ENCODE measurements at places on chromosomes 1 and 21. TPM values are rescaled to one million over a fixed set of nuclear protein-coding genes. Genes with fewer than 3 reads are reported as not detected.

DNA sequence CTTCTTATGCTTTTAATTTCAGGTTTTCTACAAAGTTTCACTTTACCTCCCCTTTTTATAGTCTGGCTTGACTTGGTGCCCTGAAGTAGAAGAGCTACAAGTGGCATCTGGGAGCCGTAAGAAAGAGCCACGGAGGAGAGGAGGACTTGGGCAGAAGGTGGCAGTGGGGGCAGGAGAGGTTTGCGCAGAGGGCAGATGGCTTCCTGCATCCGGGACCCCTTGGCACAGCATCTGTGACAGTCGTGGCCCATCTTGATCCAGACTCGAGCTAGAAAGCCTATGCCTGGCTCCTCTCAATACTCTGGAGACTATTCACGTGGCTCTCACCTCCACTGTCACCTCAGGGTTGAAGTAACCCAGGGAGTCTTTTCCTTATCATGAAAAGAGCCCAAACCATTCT lies 169.1 kb downstream of the DYRK1A start:
- no peak overlapping the region for H3K27ac ChIP-seq
- H3K4me1 ChIP-seq, result peaks cover 11% of the 10 kb centered on the region

DNA sequence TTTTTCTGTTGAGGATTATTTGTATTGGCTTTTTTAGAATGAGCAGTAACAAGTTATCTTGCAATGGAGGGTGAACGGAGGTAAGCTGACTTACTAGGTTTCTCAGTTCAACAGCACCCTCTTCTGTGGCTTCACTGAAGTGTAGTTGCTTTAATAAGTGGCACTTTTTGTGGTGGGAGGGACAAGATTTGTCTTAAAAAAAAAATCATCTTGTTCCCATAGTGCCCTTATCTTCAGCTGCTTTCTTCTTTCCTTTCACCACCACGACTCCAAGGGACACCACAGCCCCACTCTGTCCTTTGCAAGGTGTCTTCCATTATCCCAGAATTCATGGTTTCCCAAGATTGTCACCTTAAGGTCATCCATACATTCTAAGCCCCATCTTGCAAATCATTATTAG lies 92.9 kb downstream of the PIGK start:
- no peaks in the 10 kb centered on the region for H3K27me3 ChIP-seq
- H3K4me1 ChIP-seq, result no peaks in the 10 kb centered on the region
- H3K4me3 ChIP-seq, result no peak overlapping the region
- no peak overlapping the region for H3K27ac ChIP-seq

- no peaks in the 10 kb centered on the region for H3K27me3 ChIP-seq
- H3K27ac ChIP-seq, result no peak overlapping the region
- no peaks in the 10 kb centered on the region for H3K4me1 ChIP-seq
- no peak for DNase-seq
Observed at GRCh38 chr1:22518379-22518778, 44.9 kb upstream of the EPHA8 start.

Gene CFHR3
- total RNA-seq, result not detected

DNA sequence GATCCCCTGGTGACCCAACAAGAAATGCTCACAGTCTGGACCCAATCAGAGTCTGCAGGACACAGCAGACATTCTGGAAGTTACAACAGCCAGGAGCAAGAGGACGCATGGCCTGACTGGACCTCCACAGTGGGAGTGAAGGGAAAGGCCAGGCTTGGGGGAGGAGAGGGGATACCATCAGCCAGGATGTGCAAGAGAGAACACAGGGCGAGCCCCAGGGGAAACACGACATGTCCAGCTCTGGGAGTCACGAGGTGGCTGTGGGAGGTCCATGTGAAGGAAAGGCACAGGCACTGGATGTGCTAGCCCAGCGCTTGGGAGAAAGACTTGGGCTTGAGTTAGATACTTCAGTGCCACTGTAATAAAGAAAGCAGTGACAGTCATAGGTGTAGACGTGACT lies 87.3 kb downstream of the HSF2BP start:
- no peaks in the 10 kb centered on the region for H3K36me3 ChIP-seq
- no peak overlapping the region for H3K27ac ChIP-seq
- no peak overlapping the region for H3K4me3 ChIP-seq

GRCh38 chr1:221688488-221688843 lies 53.4 kb downstream of the DUSP10 start:
- no peak overlapping the region for H3K27ac ChIP-seq
- no peak overlapping the region for H3K4me3 ChIP-seq
- H3K4me1 ChIP-seq, result no peaks in the 10 kb centered on the region
- H3K36me3 ChIP-seq, result no peaks in the 10 kb centered on the region
- DNase-seq, result no peak

- H3K4me1 ChIP-seq, result peaks cover 11% of the 10 kb centered on the region
- no peaks in the 10 kb centered on the region for H3K27me3 ChIP-seq
- peak within 1 kb of the TSS; percentile 98 for H3K27ac ChIP-seq
Observed at GRCh38 chr1:156338180-156338976, at the start of the genes CCT3 and TSACC. Gene CCT3, minus strand, starts transcription at chr1:156338292. Its CDS starts 108 bp downstream, at chr1:156338184. Gene TSACC, plus strand, starts transcription at chr1:156338526. Its CDS starts 1,232 bp downstream, at chr1:156339758.

- no peaks in the 10 kb centered on the region for H3K27me3 ChIP-seq
- no peak overlapping the region for H3K27ac ChIP-seq
- H3K4me3 ChIP-seq, result no peak overlapping the region
- no peaks in the 10 kb centered on the region for H3K36me3 ChIP-seq
- no peak for DNase-seq
Observed at GRCh38 chr1:50923564-50923963, 36.5 kb downstream of the FAF1 start.

DNA sequence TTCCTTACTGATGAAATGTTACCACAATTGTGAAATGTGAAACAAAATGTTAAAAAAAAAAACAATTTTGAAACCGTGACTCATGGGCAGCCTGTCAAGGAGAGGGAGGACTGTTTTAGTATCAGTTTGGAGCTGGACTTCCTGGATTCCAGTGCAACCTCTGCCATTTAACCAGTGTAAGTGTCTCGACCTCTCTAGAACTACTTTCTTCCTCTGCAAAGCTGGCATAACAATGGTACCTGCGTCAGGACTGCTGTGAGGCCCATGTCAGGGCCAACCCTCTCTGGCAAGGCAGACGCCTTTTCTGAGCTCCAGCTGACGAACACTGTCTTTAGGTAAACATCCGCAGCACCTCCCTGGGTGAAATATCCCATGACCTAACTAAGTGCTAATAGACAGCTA lies 20.9 kb downstream of the URB1 start:
- H3K4me1 ChIP-seq, result no peaks in the 10 kb centered on the region
- H3K27ac ChIP-seq, result no peak overlapping the region
- H3K36me3 ChIP-seq, result peaks cover 19% of the 10 kb centered on the region
- DNase-seq, result no peak

- no peak for DNase-seq
- no peak overlapping the region for H3K4me3 ChIP-seq
- no peaks in the 10 kb centered on the region for H3K4me1 ChIP-seq
Observed at GRCh38 chr1:7420098-7420445, 351.0 kb upstream of the VAMP3 start.

DNA sequence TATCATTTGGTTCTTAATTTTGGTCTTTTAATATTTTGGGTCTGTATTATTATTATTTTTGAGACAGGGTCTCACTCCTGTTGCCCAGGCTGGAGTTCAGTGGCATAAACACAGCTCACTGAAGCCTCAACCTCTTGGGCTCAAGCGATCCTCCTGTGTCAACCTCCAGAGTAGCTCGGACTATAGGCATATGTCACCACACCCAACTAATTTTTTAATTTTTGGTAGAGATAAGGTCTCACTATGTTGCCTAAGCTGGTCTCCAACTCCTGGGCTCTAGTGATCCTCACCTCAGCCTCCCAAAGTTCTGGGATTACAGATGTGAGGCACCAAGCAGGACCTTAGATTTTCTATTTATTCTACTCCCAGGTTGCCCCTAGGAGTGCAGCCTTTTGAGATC lies 2.7 kb upstream of the ILF2 start:
- peaks cover 6% of the 10 kb centered on the region for H3K36me3 ChIP-seq
- no peak for DNase-seq
- H3K4me3 ChIP-seq, result no peak overlapping the region
- H3K4me1 ChIP-seq, result peaks cover 20% of the 10 kb centered on the region
- H3K27me3 ChIP-seq, result peaks cover 2% of the 10 kb centered on the region
- H3K27ac ChIP-seq, result no peak overlapping the region

Gene TDRD5
- total RNA-seq, result 2.4 TPM

DNA sequence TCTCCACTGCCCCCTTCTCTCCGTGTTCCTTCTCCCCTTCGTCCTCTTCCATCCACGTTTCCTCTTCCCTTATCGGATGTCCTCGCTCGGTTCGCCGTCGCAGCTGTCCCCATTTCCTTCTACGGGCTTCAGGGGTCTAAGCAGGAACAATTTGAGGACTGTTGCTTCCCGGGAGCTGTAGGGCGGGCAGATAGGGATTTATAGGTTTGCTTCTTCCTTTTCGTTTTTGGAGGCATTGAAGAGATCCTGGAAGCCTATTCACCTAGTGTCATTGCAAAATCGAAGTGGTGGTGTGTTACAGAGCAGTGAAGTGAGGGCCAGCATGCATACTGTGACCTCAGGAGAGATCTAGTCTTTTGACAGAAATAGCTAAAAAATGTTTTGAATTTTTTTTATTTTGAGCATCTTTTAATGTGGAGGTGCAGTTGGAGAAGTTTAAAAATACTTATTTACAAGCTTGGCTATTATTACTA lies 897 bp downstream of the ZYG11B start:
- no peaks in the 10 kb centered on the region for H3K27me3 ChIP-seq
- DNase-seq, result no peak
- H3K4me1 ChIP-seq, result peaks cover 9% of the 10 kb centered on the region
- no peaks in the 10 kb centered on the region for H3K36me3 ChIP-seq
- H3K27ac ChIP-seq, result peak overlapping the region; percentile 96

GRCh38 chr1:234735476-234735875 lies 125.5 kb upstream of the IRF2BP2 start:
- H3K4me3 ChIP-seq, result no peak overlapping the region
- DNase-seq, result no peak
- H3K4me1 ChIP-seq, result peaks cover 15% of the 10 kb centered on the region
- H3K27me3 ChIP-seq, result no peaks in the 10 kb centered on the region

- no peak for DNase-seq
- H3K4me1 ChIP-seq, result peaks cover 51% of the 10 kb centered on the region
- no peaks in the 10 kb centered on the region for H3K27me3 ChIP-seq
- H3K4me3 ChIP-seq, result peak overlapping the region; percentile 78
- H3K36me3 ChIP-seq, result peaks cover 10% of the 10 kb centered on the region
Observed at GRCh38 chr1:26278724-26279455, 996 bp upstream of the SH3BGRL3 start.

DNA sequence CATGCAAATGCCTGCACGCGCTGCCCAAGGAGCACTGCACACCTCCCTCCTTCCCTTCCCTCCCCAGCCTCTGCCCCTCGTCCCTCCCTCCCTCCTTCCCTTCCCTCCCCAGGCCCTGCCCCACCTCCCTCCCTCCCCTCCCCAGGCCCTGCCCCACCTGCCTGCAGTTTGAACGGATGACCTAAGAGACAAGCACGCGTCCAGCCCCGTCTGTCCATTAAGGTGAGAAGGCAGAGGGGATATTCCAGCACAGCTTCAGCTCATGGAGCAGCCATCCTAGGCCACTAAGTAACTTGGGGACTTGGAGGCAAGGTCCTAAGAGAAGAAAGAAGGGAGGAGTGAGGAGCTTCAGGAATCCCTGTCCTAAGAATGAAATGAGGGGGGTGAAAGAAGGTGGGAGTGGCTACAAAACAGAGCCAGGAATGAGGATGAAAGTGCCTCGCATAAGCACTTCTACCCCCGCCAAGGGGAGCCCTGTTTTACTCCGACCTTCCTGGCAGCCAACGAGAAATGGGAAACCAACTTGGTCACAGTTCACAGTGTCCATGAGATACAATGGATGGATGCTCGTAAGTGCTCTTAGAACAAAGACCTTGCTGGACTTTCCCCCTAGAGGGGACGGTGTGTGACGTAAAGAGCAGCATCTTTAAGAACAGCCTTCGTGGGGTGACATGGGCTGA lies 21.3 kb upstream of the EFHD2 start:
- no peak for DNase-seq
- H3K36me3 ChIP-seq, result no peaks in the 10 kb centered on the region
- no peak overlapping the region for H3K27ac ChIP-seq
- H3K27me3 ChIP-seq, result no peaks in the 10 kb centered on the region

- H3K27me3 ChIP-seq, result no peaks in the 10 kb centered on the region
- no peak overlapping the region for H3K4me3 ChIP-seq
- H3K27ac ChIP-seq, result peak overlapping the region; percentile 51
- peaks cover 6% of the 10 kb centered on the region for H3K4me1 ChIP-seq
- no peak for DNase-seq
Observed at GRCh38 chr1:94259635-94260289, 22.4 kb upstream of the ARHGAP29 start.

Gene CCDC181
- 0.39 TPM for total RNA-seq

DNA sequence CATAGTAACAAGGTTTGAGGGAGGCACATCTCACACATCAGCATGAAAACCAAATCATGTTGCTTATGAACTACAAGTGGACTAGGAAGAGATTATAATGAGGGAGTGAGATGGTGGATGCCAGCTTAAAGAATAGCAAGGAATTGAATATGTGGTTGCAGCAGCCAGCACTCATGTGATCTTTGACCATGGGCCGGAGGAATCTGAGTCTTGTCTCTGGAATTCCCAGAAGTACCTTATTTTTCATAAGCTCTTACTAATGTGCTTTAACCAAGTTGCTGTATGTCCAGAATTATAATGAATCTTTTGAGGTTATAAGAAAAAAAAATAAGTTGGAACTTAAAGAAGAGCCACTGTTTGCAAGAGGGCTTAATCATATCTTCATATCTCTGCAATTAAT lies 97.0 kb downstream of the DISP1 start:
- no peaks in the 10 kb centered on the region for H3K4me1 ChIP-seq
- H3K27me3 ChIP-seq, result no peaks in the 10 kb centered on the region
- no peak for DNase-seq
- no peak overlapping the region for H3K4me3 ChIP-seq
- no peaks in the 10 kb centered on the region for H3K36me3 ChIP-seq

GRCh38 chr1:43492826-43493225 lies 37.9 kb upstream of the PTPRF start:
- DNase-seq, result no peak
- H3K27me3 ChIP-seq, result no peaks in the 10 kb centered on the region
- no peak overlapping the region for H3K4me3 ChIP-seq
- no peaks in the 10 kb centered on the region for H3K36me3 ChIP-seq

Gene KRTAP6-2
- total RNA-seq, result not detected

GRCh38 chr1:14850563-14850962 lies 252.1 kb downstream of the KAZN start:
- H3K4me1 ChIP-seq, result no peaks in the 10 kb centered on the region
- no peak overlapping the region for H3K27ac ChIP-seq
- H3K27me3 ChIP-seq, result peaks cover 8% of the 10 kb centered on the region
- no peak overlapping the region for H3K4me3 ChIP-seq
- no peak for DNase-seq
